Endodermal cell (in vitro differentiated cells): ENCODE measurements at places on chromosomes 4 and X.
A peak's percentile ranks its signal among the peaks of the same experiment; 100 is the strongest.

DNA sequence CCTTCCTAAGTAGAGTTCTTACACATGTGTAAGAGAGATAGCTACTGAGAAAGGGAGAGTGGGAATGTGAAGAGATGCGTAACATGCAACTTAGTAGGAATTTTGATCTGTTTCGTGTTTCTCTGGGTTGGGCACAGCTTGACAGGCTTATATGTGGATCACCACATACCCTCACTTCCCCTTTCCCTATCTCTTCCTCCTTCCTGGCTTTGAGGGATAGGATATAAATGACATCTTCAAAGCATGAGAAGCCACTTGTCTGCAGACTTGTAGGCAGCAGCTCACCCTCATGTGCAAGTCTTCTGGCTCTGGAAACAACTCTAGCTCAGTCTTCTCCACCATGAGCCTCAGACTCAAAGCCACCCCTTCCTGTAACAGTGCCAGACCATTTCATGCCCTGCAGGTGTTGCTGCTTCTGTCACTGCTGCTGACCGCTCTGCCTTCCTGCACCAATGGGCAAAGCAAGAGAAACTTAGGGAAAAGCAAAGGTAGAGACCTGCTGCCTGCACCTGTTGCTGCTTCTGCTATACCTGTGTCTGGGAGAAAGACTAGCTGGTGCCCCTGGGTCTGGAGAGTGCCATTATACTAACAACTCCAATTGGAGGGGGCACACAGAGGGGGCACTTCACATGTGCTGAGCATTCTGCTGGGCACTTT lies 5.4 kb upstream of the PF4V1 start:
- no peak for DNase-seq

DNA sequence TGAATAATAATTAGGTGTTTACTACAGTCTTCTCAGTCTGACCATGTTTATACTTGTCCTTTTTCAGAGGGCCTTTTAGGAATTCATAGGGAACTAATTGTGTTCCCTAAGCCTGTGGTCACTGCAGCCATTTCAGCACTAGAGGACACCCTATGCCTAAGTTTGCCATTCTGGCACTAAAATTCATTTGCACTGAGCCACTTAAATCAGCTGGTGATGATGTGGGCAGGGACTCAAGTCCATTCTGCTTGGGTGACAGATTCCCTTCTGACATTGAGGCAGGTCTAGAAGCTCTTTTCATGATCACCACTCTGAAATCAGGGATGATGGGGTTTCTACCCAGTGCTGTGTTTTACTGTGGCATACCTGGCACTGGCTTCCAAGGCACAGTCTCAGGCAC lies 1178.9 kb upstream of the DIAPH2 start:
- peak; percentile 73 for DNase-seq

DNA sequence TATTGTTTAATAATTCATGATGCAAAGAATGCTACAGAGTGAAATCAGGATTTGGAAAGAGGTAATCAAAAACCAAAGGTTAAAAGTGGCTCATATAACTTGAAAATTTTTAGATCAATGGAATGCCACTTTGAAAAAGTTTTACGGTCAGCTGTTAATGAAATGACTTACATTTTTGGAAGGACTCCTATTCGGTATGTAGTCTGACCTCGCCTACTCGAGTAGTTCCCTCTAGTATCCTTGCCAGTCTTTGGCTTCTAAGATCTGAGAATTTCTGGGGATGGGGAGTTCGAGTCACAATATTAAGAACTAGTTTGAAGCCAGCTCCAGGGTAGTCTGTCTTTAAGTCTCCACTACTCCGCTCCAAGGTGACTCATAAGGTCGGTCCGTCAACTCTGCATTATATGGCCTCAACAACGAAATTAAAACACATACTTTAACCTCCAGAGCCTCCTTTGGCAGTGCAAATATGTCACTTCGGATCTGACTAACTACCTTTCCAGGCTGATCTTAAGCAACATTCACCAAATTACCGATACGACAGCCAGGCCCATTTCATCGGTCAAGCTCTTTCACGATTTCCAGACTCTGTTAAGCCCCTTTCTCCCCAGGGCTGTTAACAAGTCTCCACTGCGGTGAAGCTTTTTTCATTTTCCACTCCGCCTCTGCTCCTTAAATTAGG lies 733 bp upstream of the NAA15 start:
- DNase-seq = no peak

DNA sequence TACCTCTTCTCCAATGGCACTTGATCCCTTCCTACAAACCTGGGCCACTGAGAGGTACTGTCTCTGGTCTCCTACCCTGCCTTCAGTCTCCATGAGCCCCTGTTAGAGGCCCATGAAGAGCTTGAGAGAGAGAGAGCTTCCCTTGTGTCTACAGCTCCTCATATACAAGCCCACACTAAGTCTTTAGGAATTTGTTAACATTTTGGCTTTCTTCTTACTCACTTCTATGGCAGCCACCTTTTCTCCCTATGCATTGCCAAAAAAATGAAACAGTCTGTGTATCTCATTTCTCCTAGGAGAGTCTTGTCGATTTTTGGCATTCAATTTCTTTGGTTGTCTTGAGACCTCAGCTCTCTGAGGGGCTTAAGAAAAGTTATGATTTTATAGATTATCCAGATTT lies 90.9 kb upstream of the LNX1 start:
- DNase-seq = no peak

DNA sequence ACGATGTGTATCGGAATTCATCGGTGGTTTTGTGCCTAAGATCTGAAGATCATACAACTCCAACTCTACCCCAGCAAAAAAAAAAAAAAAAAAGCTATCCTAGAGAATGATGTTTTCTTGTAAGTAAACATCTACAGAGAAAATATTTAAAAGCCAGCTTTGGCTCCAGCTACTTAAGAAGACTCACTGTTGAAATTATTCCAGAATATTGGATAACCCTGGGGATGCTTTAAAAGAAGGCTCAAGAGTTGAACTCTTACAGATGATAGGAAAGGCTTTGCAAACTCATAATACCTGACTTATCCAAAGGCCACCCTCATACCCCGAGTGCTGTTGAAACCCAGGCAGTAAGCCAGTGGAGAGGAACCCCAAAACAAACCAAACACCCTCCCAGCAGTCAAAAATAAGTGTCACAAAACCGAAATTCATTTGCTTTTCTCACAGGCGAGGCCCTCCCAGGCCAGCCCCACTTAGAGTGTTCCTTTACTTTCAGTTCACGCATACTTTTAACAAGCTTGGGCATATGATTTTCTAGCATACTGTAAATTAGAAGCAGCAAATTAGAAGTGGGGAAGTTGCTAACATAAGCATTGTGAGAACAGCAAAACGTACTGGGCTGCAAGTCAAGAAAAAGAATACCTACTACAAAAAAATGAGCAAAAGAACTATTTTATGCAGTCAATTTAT lies 2.7 kb upstream of the AMELX start:
- no peak for DNase-seq

- no peak for DNase-seq
Measured at GRCh38 chrX:7603387-7603786, 239.6 kb upstream of the VCX start.

DNA sequence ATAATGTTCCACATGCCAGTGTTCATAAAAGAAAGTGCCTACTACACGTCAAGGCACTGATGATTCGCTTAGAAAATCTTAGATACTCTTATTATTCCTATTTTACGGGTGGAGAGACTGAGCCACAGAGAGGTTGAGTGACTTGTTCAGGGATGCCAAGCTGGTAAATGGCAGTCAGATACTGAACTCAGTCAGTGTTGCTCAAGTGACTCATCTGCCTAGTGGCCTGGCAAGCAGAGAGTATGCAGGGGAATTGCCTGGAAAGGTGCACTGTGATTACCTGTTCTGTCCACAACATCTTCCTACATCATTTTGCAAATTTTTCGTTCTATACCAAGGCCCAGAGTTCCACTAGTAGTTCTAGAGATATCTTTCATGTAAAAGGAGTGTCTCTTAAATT lies 68.4 kb downstream of the RAPGEF2 start:
- no peak for DNase-seq

DNA sequence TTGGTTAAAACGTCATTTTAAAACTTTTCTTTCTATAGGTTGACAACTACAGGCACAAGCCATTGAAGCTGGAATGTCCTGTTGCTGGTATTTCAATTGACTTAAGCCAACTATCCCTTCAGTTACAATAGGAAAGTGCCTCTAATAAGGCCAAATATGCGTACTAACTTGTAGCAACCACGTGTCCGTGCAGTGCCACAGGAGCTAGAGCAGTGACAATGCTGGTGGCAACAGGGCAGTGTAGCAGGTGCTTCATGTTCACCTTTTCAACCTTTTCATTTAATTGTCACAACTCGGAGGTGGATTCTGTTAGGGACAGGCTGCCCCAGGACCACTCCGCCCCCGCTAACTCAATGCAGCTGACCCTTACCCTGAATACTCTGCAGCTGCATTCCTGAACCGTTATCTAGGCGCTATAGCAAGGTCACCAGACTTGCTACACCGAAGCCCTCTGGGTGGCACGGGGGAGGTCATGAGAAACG lies 37.7 kb downstream of the ERVMER34-1 start:
- no peak for DNase-seq

DNA sequence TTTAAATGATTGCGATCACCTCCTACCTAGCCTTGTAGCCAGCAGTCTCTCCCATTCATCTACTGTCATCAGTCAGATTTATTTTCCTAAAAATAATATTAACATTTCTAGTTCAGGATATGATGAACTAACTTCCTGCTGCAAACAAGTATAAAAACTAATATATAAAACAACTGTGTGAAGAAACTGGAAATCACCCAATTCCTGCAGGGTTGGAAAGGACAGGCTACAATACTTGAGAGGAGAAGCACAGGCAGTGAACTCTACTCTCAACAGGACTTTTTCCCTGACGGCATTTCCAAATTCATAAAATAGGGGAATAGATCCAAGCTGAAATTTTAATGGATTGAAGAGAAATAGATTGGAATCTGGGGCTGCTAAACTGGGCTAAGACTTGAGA lies 14.2 kb upstream of the BBS12 start:
- no peak for DNase-seq

- DNase-seq = no peak
Measured at GRCh38 chr4:4583606-4584005, 41.8 kb upstream of the STX18 start.

DNA sequence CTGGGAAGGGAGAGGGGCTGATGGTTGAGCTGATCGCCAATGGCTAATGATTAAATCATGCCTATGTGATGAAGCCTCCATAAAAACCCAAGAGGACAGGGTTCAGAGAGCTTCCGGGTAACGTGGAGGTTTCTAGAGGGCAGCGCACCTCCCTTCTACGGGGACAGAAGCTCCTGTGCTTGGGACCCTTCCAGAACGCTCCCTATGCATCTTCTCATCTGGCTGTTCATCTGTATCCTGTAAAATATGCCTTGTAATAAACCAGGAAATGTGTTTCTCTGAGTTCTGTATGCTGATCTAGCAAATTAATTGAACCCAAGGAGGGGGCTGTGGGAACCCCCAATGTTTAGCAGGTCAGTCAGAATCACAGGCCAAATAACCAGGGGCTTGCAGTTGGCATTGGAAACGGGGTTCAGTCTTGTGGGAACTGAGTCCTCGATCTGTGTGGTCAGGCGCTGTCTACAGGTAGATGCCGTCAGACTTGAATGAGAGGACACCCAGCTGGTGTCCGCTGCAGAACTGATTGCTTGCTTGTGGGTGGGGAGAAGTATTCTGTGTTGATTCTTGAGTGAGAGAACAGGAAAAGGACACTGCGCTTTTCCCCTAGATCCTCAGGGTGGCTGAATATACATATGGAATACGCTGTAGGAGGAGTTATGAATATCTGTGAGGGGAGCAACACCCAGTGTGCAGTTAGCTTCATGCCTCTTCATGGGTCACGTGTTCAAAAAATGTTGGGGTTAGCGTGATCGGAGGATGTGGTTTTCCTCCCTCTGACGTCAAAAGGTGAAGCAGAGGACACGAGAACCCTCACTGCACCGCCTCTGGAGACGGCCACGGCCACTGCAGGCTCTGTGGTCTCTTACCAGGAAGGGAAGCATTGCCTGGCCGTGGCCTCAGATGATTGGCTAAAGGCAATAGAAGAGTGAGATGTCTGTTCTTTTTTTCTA lies 29.2 kb downstream of the HTT-AS start:
- DNase-seq = no peak

- peak; percentile 88 for DNase-seq
Measured at GRCh38 chr4:38131371-38132091, 171.3 kb downstream of the PTTG2 start.

- no peak for DNase-seq
Measured at GRCh38 chr4:124641715-124642381, 70.7 kb downstream of the ANKRD50 start.

DNA sequence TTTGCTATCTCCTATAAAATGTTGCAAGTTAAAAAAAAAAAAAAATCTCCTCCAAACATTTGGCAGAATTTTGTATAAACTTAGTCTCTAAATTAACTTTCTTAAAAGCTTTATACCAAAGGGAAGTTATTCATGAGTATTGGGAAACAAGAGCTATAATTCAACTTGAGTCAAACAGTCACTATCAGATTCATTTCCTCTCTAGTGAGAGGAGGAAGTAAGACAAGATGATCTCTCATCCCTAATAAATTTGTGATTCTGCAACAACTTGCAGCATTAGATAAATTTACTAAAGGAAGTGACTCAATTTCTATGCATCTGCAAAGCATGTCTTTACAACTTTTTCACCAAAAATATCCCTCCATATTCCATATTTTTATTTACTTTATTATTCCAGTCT lies 135.4 kb upstream of the GNPDA2 start:
- no peak for DNase-seq

GRCh38 chr4:78800965-78801364 lies 24.8 kb downstream of the BMP2K start:
- no peak for DNase-seq

DNA sequence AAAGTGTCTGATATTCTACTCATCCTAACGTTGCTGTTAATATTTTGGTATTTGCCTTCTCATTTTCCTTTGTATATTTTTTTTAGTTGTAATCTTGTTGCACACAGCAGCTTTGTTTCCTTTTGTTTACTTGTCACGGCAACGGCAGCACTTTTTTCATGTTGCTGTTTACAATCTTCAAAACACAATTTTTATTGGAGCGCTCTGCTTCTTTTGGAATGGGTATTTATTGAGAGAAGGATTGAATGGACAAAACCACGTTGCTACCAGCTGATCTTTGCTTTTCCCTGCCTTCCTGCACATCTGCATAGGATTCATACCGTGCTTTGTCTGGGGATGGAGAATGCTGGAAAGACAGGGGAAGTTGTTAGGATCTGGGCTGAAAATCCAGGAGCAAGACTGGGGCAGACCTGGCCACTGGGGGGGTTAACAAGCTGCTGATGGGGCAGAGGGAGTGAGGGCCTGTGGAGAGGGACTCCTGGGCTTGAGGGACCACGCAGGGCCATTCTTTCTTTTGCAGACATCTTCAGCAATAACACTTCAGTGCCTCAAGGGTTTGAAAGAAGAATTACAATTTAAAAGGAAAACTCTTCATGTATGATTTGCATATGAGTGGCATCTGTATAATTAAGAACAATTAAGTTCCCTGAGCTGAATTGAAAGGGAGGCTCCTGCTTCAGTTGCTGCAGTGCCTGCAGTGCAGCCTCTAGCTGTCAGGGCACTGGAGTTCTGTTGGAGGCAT lies 69.8 kb downstream of the TMEM131L start:
- peak; percentile 70 for DNase-seq

- DNase-seq = no peak
Measured at GRCh38 chr4:83890816-83891215, 354.9 kb downstream of the GPAT3 start.

DNA sequence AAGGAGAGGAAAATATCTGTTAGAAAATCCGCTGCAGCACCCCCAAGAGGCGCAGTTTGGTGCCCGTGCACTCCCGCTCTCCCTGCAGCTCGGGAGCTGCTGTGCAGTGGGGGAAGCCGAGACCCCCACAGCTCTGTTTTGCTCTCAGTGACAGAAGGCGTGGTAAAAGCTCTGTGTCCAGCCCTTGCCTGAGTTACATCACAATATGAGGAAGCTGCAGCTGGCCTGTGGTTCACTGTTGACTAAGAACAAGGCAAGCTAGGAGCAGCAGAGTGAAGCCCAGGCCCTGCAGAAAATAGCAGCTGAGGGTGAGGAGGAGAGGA lies 88.5 kb upstream of the ADRA2C start:
- DNase-seq = peak; percentile 50
